ENCODE measurements at places on chromosomes 3 and 15.

DNA sequence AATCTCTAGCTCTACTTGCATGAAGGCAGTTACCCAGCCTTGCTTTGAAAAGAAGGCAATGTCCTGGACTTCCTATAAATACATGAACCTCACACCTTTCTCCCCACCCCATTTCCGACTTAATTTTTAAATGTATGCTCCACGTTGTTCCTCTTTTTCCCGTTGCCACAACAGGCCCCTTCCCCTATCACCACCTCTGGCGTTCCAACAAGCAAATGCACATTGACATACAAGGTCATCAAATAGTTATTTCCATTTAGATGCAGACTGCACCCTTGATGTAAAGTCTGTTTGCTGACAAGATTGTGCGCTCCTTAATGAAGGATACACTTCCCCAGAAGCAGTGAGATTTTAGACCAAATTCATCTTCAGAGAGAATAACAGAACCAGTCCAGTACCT lies 260.7 kb upstream of the UMPS start:
- no peak for DNase-seq

- DNase-seq = peak; percentile 64
Measured at GRCh38 chr3:61808526-61808925, 247.2 kb downstream of the PTPRG start.

- DNase-seq = no peak
Measured at GRCh38 chr15:66706225-66706732, 4.2 kb downstream of the SMAD6 start.

- DNase-seq = no peak
Measured at GRCh38 chr3:150743508-150743907, 19.5 kb downstream of the SIAH2 start.

- no peak for DNase-seq
Measured at GRCh38 chr3:64329037-64329436, 103.8 kb upstream of the PRICKLE2 start.

DNA sequence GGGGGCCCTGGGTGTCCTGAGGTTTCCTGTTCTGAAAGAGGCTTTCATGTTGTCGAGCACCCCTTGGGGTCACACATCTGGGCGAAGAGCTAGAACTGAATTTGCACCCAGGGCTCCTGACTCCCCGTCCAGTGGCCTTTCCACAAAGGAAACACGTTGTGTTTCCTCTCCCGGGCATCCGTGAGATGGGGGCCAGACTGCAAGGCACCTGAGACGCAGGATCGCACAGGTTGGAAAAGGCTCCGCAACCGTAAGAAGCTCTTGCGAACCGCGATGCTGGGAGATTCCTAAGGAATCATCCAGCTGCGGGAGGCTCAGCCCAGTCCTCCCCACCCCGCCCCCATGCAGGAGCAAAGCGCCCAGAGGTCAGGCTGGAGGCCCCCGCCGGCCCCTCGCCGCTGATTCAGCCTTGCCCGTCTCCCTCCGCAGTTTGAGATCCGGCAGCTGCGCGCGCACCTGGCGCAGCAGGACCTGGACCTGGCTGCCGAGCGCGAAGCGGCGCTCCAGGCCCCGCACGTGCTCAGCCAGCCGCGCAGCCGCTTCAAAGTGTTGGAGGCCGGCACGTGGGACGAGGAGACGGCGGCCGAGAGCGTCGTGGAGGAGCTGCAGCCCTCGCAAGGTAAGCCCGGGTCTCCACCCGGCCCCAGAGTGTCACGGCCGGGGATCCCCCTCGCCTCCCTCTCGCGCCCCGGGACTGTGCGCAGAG lies 119.6 kb downstream of the ETFA start:
- no peak for DNase-seq

DNA sequence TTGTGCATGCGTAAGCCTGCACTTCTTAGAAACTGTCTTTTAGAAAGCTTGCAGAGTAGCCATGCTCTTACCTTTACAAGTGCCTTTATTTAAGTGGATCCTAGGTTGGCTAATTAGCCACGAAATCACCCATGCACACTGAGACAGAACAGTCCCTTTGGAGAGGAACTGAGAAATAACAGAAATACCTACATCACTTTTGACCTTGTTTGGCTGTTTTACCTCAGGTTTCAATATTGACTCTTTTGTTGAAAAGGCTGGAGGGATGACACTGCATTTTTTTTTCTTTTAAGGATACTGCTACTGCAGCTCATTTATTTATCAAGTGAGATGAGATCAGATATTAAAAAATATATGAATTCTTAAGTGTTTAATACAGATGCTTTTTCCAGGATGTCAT lies 155.6 kb upstream of the GOLIM4 start:
- no peak for DNase-seq

DNA sequence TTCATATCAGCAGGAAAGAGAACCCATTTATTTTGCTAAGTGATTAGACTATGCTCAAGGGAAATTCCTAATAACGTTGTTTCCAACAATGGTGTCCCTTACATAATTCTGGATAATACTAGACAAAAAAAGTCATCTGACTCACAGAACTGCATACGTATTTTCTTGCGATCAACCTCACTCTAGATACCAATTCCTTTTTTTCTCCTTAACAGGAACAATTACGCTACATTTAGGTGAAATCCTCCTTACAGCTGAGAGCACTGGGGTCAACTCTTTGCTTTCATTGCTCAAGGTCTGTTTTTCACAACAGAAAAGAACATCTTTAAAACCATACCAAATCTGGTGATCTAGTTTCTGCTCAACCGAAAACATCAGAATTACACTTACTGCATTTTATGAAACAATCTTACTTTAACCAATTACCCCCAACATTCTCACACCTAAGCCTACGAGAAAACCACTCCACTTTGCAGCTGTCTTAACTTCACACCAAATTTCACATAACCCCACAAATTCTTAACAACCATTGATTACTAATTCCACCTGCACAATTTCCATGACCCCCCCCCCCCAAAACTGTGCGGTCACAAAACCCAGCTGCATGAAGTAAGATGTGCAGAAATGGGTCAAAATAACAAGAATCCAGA lies 61.2 kb upstream of the ICE2 start:
- no peak for DNase-seq

DNA sequence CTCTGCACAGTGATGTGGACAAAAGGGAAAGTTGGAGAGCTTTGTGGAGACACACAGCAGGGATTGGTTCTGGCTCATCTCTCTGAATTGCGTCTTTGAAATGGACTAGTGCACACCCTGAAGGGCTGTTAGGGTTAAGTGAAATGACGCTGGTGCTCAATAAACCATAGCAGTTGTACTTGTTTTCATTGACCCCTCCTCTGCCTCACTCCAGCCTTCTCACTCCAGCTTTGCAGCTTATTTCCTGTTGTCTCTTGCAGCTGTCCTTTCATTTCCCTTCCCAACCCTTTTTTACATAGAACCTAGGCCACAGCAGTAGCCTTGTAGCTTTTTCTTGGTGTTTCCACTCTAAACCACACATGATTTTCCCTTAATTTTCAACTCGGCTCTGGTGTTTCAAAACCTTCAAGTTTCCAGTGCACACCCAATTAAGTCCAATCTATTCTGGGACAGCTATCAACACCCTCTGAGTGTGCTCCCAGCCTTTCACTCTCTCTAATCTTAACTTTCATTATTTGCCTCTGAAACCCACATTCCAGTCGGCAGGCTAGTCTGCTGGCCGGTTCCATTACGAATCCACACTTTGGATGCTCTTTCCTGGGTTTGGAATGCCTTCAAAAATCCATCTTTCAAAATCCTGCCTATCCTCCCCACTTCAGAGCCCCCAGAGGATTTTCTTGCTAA lies 6.4 kb downstream of the C3orf52 start:
- no peak for DNase-seq

DNA sequence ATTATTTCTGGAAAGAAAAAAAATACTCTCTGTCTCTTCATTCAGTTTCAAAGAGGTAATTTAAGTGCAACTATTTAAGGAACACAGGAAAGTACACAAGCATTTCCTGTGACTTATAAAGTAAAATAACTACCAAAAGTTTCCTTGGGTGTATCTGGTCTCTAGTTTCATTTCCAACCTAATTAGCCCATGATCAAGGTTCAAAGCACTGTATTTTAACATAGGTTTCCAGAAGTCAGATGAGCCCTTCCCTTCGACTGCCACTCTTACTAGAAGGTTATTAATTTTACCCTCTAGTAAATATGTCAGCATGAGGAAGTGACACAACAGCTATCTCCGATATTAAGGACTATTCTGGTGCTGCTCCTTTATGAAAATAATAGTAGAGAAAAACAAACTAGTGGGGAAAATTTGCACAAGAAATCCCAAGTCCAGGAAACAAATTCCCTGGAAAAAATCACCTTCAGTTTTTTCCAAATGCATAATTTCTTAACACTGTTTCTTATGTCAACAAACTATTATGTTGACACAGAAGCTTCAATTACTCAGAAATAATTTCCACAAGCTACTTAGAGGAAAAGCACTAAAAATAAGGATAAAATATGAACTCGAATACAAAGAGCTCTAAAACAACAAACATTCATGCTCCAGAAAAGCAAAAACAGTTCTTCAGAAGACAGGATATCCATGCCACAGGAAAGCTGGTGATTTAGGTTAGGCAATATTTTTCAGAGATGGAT lies 35.3 kb downstream of the CCPG1 start:
- no peak for DNase-seq

DNA sequence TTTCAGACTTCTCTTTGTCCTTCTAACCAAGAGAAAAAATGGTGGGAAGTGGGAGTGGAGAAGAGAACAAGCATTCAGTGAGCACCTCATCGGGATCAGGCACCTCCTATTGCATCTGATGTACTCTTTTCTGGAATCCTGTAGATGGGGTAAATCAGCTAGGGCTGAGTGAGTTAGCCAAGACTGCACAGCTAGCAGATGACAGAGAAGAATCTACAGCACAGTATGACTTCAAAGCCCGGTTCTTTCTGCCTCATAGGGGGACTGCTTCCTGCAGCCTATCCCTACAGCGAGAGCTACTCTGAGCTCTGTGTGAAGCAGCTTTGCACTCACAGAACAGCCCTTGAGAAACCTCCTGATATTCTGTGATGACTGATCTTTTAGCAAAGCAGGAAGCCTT lies 275.2 kb upstream of the MEIS2 start:
- DNase-seq = no peak

DNA sequence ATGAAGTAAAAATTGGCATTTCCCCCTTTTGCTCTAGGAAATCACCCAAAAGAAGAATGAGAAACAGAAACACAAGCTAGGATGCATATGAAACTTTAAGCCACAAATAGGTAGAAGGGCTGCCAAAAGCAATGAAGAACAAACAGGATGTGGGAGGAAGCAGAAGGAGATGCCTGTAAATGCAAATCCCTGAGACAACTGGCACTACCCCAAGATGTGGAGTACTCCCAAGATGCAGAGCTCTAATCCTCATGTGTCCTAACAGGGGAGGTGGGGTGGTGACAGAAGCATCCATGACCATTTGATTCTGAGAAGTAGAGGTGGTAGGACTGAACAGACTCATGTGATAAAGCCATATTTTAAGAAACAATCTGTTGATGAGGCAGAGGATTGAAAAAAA lies 31.9 kb upstream of the ZNF280D start:
- peak; percentile 59 for DNase-seq

GRCh38 chr3:157807280-157807679 lies 298.9 kb downstream of the SHOX2 start:
- no peak for DNase-seq

DNA sequence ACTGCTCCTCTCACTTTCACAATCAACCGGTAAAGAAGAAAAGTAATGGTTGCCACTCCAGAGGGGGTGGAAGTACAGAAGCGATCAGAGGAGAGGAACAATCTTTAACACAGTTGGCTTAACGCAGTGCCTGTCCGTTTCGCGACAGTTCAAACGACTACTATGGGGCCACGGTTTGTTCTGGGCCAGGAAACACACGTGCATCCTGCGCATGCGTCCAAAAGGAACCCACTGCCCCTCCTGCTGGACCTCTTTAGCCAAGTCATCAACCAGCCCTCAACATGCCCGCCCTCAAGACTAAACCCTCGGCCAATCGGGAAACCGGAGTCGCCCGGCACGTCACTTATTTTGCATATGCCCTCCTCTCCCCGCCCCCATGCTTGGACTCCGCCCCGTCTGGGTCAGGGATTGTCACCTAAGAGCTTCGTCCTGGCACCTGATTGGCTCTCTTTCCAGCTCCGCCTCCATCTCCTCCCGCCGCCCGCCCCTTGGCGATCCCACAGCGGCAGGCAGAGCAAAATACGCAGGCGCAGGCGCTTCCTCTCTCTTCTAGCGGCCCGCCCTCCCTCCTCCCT lies 345 bp upstream of the CDV3 start:
- DNase-seq = peak; percentile 100

Data from femur (tissue), 1 donor.